ENCODE measurements at places on chromosomes 6 and 20.

- no peak for DNase-seq
Measured at GRCh38 chr20:48398506-48399449, 429.0 kb downstream of the PREX1 start.

- no peak for DNase-seq
Measured at GRCh38 chr20:57927376-57927775, 217.6 kb upstream of the PMEPA1 start.

- no peak for DNase-seq
Measured at GRCh38 chr20:9279918-9280401, 211.1 kb downstream of the PLCB4 start.

DNA sequence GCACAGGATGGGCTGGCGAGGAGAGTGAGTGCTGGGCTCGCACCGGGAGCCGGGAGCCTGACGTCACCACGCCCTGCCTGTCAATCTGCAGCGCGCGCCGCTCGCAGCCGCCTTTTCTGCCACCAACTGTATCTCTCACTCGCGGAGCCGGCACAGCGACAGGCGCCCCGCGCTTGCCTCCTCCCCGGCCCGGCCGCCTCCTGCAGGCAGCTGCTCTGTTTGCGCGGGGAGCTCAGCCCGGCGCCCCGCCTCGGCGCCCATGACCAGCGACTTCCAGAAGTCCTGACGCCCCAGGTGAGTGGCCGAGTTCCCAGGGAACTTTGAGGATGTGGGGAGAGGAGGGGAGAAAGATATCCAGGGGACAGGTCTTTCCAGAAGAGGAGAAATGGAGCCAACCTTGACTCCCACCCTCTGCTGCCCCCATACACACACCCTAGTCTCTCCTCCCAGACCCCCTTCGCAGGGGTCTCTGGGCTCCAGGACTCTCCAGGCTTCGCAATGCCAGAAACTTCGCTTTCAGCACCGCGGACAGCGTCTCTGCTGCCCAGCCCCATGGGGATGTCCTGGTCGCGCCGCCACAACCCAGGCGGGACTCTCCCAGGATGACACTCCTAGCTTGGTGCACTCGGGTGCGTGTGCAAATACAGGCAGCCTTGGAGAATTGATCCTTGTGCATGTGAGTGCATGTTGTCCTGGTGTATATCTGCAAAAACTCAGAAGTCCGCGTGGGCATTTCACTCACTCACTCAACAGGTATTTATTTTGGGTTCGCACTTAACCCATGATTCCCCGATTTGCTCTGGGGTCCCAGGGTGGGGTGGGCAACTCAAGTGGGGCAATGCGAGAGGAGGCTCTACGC is at the start of gene GPR6:
TSS of gene GPR6 (plus strand) at position 138 of the 859 bp plus-strand sequence. CDS start 802 bp downstream, outside the sequence.
- DNase-seq, result peak; percentile 93

DNA sequence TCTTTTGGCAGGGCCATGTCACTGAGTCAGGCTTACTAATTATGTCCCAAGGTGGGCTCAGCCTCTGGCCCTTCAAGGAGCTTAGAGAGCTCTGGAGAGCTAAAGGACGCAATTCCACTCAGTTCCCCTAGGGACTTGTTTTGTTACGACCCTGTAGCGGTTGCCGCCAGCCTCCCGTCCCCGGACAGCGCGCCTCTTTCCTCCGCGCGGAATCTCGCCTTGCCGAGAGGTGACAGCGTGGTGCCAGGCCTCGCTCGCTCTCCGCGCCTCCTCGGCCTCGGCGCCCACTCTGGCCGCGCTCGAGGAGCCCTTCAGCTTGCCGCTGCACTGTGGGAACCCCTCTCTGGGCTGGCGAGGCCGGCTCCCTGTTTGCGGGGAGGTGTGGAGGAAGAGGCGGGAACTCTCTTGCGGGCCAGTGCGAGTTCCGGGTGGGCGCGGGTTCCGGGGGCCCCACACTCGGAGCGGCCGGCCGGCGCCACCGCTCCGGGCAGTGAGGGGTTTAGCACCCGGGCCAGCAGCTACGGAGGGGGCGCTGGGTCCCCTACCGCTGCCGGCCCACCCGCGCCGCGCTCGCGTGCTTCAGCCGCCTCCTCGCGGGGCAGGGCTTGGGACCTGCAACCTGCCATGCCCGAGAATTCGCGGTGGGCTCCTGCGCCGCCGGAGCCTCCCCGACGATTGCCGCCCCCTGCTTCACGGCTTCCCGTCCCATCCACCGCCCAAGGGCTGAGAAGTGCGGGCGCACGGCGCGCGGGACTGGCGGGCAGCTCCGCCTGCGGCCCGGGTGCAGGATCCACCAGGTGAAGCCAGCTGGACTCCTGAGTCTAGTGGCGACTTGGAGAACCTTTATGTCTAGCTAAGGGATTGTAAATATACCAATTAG is 9.9 kb upstream of the ZNF311 start:
- DNase-seq, result no peak

- no peak for DNase-seq
Measured at GRCh38 chr20:58228103-58228483, 360 bp downstream of the ANKRD60 start.

DNA sequence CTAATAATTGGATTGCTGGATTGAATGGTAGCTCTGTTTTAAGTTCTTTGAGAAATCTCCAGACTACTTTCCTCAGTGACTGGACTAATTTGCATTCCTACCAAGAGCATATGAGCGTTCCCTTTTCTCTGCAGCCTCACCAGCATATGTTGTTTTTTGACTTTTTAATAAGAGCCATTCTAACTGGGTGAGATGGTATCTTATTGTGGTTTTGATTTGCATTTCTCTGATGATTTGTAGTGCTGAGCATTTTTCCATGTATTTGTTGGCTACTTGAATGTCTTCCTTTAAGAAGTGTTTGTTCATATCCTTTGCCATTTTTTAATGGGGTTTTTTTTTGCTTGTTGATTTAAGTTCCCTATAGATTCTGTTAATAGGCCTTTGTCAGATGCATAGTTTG is 94.7 kb upstream of the AHI1 start:
- DNase-seq, result no peak

- DNase-seq, result no peak
Measured at GRCh38 chr6:153044295-153044694, 41.8 kb upstream of the MTRF1L start.

DNA sequence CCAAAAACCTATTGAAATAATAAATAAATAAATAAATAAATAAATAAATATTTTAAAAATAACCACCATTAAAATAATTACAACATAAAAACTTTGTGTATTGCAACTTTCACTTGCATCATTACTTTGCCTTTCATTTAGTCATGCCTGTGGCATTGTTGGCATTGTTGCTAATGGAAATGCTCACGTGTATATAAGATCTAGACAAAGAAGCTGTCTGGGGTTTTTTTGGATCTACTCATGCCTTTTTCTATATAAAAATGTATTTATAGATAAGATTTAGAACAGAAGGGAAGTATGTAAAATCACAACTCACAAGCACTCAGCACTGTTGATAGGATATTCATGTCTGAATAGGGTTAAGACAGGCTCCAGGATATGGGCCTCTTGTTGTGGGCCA is 27.9 kb downstream of the GFRA4 start:
- no peak for DNase-seq

- no peak for DNase-seq
Measured at GRCh38 chr6:92763274-92763584, 656.1 kb downstream of the EPHA7 start.

DNA sequence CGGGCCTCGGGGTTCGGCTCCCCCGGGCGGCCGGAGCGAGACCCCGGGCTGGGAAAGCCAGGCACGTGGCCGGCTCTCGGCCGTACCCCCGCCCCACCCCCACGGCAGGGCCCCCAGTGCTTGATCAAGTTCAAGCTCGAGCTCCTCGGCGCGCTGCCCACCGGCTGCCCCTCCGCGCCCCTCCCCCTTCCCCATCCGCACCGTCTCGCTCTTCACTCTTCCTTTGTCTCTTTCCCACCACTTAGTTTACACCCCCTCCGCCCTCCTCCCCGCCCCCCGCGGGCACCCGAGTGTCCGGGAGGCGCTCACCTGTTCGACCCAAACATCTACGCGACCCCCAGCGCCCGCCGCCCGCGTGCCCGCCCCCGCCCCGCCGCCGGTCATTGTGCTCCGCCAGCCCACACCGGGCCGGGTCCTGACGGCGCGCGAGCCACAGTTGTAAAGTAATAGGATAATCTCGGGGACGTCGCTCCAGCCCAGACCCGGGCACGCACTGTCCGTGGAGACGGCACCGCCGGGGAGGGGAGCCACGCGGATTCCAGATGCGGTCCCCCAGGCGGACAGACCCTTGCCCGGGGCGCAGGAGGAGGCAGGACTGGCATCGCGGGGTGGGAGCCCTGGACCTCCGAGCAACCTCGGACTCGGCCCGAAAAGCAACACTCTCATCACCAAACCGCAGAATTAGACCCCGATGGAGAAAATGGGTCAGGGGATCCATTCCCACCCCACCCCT is 100.7 kb downstream of the NOL4L start:
- peak; percentile 57 for DNase-seq

DNA sequence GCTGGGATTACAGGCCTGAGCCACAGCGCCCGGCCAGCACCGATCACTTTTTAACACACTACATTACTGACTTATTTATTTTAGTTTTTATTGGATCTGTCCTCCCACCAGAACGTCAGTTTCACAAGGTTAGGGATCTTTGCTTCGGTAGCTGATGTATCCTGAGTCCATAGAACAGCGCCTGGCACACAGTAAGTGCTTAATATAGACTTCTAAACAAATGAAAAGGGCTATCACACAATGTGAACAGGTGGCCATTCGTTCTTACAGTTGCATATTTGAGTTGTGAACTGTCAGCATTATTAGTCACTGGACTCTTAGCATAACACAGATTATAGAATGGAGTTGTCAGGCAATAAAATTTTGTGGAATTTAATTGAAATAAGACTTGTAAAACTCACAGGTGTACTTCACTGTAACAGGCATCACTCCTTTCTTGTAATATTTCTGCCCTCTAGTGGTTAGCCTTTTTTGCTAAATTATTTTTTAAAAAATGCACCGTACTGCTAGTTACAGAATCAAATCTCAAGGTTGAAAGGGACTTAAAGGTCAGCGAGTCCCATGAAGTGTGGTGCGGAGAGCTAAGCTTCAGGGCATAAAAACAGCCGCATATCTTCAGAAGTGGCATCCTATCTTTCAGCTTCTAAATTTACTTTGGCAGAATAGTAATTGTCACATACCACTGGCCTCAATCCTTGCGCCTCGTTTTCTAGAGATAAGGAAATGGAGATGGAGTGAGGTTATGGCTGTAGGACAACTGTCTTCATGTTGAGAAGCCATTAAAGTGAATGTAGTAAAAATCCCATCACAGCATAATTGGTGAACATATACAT is 3.4 kb upstream of the TBC1D7 start:
- DNase-seq, result no peak

- no peak for DNase-seq
Measured at GRCh38 chr6:7201732-7202541, 94.2 kb downstream of the RREB1 start.

GRCh38 chr6:35687658-35688604 is 784 bp downstream of the FKBP5 start:
- peak; percentile 45 for DNase-seq

DNA sequence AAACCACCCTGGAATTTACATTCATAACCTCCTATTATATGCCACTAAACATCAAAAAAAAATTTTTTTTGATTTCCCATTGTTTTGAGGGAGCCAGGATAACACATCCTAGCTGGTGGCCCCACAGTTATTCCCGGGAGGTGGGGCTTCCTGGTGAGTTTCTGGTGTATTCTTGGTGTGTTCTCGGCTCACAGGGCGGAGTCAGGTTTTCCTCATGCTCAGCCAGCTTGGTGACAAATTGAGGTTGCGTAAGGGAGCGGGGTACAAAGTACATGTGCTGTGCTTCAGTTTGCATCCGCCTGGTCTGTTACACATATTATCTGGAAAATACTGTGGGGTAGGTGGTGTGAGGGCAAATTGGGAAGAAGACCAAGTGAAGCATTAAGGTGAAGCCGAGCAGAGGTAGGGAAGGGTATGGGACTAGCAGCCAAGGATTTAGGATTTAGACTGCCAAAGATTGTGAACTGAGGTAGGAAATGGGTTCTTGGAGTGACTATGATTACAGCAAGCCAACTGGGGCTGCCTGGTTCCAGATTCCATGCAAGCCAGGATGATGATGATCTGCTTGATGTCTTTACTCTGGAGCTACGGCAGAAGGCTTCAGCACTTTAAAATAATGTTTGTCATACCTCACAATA is 46.2 kb upstream of the EEF1A1 start:
- DNase-seq, result no peak

GRCh38 chr20:58546756-58547622 is 31.8 kb upstream of the APCDD1L start:
- no peak for DNase-seq

- no peak for DNase-seq
Measured at GRCh38 chr6:69378326-69378725, 418.5 kb downstream of the LMBRD1 start.

DNA sequence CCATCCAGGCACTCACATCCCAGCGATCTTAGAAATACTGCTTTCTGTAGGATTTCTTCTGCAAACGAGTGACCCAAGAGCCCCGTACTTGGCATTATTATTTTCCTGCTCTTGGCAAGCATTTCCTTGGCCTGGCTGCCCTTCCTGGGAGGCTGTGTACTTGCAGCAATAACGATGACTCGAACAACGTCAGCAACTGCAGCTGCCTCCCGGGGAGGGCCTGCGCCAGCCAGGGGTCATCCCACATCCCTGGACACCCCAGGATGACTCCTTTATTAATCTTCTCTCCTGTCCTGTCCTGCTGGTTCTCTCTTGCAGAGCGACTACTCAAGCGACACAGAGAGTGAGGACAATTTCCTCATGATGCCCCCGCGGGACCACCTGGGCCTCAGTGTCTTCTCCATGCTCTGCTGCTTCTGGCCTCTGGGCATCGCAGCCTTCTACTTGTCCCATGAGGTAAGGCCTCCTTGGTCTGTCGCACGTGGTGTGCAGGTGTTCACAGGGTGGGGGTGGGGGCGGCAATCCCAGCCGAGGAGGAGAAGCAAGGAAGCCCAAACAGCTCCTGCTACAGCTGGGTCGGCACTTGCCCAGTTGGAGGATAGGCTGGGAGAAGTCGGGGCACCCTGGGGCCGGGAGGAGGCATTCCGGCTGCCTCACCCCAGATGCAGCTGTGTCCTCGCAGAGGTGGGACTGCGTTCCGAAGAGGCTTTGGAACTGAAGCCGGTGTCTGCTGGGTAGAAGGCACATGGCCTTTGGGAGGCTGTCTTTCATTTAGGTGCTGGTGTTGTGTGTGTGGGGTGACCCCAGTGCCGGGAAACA is 115.3 kb downstream of the SYNDIG1 start:
- DNase-seq, result no peak

GRCh38 chr20:42567409-42567808 is 622.3 kb downstream of the PTPRT start:
- DNase-seq, result no peak

GRCh38 chr6:5151955-5152401 is 66.8 kb downstream of the PPP1R3G start:
- no peak for DNase-seq

GRCh38 chr6:140855520-140855919 is 1277.2 kb upstream of the GJE1 start:
- DNase-seq, result no peak

- DNase-seq, result no peak
Measured at GRCh38 chr20:1474817-1475603, 8.4 kb upstream of the NSFL1C start.

GRCh38 chr20:4111440-4112411 is 96.4 kb upstream of the RNF24 start:
- no peak for DNase-seq

Measured in NCI-H345 (cell line).